ENCODE measurements at places on chromosomes 16 and 17.

DNA sequence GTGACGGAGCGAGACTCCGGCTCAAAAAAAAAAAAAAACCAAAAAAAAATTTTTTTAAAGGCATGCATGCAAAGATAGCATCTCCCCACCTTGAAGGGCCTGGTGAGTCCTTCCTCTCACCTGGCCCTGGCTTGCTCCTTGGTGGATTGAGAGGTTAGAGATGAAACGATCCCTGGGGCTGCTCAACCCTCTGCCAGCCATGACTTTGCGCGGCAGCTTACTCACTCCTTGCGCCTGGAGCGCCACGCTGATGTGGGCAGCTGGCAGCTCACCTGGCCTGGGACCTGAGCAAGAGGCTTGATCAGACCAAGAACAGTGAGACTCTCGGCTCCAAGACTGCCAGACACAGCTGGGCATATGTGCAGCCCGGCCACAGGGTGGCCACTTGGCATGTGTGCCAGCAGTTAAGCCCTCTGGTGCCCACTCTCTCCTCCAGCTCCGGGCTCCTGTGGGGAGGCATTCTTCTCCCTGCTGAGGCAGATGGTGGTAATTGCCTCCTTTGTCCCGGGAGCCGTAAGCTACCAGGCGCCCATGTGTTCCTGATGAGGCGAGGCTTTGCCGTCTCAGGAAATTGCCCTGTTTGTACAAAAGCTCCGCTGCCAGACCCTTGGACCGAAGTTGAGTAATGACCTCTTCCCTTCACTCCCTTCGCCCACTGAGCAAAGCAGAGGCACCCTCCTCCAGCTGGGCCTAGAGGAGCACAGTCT is 5.1 kb upstream of the EVPL start:
- no peaks in the 10 kb centered on the region for H3K27me3 ChIP-seq
- peak; percentile 98 for DNase-seq
- H3K4me3 ChIP-seq: no peak overlapping the region
- no peaks in the 10 kb centered on the region for H3K36me3 ChIP-seq
- H3K27ac ChIP-seq: no peak overlapping the region
- H3K4me1 ChIP-seq: peaks cover 5% of the 10 kb centered on the region

DNA sequence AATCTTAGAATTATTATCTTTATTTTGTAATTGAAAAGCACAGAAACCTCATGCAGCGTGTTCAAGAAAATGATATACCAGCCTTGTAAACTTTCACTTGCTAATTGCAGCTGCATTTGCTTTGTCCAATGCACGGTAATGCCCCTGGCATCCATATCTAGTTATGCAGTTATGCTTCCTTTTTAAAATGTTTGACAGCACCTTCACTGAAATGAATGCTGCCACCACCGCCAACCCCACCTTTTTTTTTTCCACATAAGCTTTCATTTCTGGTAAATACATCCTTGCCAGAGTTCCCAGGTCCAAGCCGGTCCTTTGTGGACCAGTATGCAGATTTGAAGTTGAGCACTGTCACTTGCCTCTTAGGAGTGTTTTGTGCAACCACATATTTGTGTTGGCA is 338.8 kb downstream of the WWOX start:
- H3K4me3 ChIP-seq: no peak overlapping the region
- no peaks in the 10 kb centered on the region for H3K36me3 ChIP-seq
- no peaks in the 10 kb centered on the region for H3K27me3 ChIP-seq
- no peaks in the 10 kb centered on the region for H3K4me1 ChIP-seq

GRCh38 chr16:57258226-57258909 is 13.3 kb downstream of the ARL2BP start:
- no peak overlapping the region for H3K4me3 ChIP-seq
- no peak for DNase-seq
- H3K36me3 ChIP-seq: no peaks in the 10 kb centered on the region

DNA sequence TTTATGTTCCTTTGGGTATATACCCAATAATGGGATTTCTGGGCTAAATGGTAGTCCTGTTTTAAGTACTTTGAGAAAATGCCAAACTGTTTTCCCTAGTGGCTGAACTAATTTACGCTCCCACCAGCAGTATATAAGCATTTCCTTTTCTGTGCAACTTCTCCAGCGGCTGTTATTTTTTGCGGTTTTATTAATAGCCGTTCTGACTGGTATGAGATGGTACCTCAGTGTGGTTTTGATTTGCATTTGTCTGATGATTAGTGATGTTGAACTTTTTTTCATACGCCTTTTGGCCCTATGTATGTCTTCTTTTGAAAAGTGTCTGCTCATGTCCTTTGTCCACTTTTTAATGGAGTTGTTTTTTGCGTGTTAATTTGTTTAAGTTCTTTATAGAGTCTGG is 25.8 kb upstream of the TEKT1 start:
- H3K27me3 ChIP-seq: no peaks in the 10 kb centered on the region
- no peaks in the 10 kb centered on the region for H3K4me1 ChIP-seq
- H3K27ac ChIP-seq: no peak overlapping the region
- DNase-seq: no peak

DNA sequence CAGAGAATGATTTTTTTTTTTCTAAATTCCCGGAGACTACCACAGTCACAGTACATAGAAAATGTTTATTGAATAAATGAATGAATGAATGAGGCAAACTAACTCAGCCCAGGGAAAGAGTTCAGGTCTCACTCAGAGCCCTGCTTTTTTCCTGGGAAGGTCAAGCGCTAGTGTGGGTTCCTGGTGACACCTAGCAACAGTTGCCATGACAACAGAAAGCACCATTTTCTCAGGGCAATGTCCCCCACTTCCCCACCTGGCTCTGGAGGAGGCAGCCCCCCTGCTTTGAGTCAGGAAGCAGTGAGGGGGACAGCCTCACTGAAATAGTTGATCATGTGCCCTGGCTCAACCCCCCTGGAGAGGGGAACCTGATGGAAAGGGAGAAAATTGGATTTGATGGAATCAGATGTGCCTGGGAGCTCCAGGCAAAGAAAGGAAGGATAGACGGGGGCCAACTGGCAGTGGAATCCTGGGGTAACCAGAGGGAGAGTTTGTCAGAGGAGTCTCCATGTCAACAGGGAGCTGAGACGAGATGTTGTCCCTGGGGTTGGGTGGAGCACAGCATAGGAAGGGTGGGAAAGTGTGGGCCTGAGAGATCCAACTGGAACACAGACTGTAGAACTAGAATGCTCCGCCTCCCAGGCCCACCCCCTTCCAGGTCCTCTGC is 242.2 kb upstream of the CCL2 start:
- no peak for DNase-seq
- H3K36me3 ChIP-seq: no peaks in the 10 kb centered on the region
- no peaks in the 10 kb centered on the region for H3K27me3 ChIP-seq
- H3K4me1 ChIP-seq: peaks cover 9% of the 10 kb centered on the region
- no peak overlapping the region for H3K4me3 ChIP-seq

DNA sequence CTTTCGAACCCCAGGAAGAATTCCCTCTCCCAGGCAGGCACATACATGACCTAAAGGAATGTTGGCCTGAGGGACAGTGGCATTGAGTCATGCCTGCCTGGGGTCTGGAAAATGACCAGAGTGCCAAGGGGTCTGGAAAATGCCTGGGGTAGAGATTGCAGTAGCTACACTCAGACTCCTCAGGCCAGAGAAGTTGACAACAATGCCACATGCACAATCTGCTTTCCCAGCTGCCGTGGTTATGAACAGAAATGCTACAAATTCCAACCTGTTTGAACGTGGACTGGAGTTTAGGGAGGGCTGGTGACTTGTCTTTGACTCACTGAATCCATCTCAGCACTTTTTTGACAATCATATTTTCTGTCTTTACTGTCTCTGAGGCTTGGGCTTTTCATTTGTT is 250.0 kb downstream of the ABCC12 start:
- peaks cover 19% of the 10 kb centered on the region for H3K4me1 ChIP-seq
- H3K27me3 ChIP-seq: no peaks in the 10 kb centered on the region
- no peak overlapping the region for H3K4me3 ChIP-seq
- peak; percentile 91 for DNase-seq

DNA sequence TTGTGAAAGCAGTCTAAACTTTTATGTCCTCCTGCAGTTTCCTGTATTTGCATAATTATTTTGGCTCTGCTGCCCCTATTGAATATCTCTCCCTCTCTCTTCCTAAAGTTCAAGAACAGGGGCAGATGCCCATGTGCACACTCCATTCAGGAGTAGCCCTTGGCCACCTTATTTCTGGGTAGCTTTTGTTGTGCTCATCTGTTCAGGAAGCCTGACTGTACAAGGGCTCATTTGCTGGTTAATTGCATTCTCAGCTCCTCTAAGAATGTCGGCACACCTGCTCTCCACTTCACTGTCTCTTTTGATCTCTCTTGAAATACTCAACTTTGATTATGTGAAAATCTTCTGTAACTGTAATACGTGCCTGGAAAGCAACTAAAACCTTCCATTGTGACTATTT is 1378.8 kb upstream of the CDH8 start:
- no peaks in the 10 kb centered on the region for H3K36me3 ChIP-seq
- no peak overlapping the region for H3K4me3 ChIP-seq
- no peaks in the 10 kb centered on the region for H3K4me1 ChIP-seq
- no peak for DNase-seq
- no peaks in the 10 kb centered on the region for H3K27me3 ChIP-seq

GRCh38 chr17:39335704-39336223 is 65.7 kb downstream of the FBXL20 start:
- H3K27me3 ChIP-seq: no peaks in the 10 kb centered on the region
- H3K4me3 ChIP-seq: no peak overlapping the region
- no peaks in the 10 kb centered on the region for H3K36me3 ChIP-seq
- no peak overlapping the region for H3K27ac ChIP-seq
- H3K4me1 ChIP-seq: no peaks in the 10 kb centered on the region

GRCh38 chr17:74923538-74924249 is 379 bp upstream of the OTOP2 start:
- no peaks in the 10 kb centered on the region for H3K36me3 ChIP-seq
- H3K27ac ChIP-seq: no peak overlapping the region
- no peaks in the 10 kb centered on the region for H3K4me1 ChIP-seq
- DNase-seq: peak; percentile 81
- H3K27me3 ChIP-seq: peaks cover 34% of the 10 kb centered on the region

DNA sequence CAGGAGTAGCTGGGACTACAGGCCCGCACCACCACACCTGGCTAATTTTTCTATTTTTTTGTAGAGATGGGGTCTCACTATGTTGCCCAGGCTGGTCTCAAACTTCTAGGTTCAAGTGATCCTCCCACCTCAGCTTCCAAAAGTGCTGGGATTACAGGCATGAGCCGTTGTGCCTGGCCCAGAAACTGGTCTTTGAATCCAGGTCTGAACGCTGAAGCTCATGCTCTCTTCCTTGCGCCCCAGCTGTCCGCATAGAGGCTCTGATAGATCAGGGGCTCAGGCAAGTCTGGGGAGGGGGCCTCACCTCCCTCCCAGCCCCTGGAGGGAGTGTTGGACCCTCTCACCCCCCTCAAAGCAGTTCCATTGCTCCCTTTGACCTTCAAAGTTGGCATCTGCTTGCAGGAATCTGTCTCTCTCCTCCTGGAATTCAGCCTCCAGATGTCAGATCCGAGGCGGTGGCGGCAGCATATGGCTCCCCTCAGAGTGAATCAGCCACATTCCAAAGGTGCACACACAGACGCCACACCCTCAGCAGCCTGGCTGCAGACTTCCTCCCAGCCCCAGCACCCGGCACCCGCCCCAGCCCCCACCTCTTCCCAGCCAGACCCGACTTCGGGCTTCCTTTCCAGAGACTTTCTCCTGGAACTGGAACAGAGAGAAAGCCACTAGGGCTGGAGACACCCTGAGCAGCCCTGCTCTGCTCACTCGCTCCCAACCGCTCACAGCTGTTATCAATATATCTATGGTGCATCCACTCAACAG is 16.9 kb upstream of the GLIS2 start:
- peak overlapping the region; percentile 97 for H3K27ac ChIP-seq
- DNase-seq: peak; percentile 92
- H3K36me3 ChIP-seq: no peaks in the 10 kb centered on the region
- H3K27me3 ChIP-seq: no peaks in the 10 kb centered on the region

- no peak for DNase-seq
- H3K4me3 ChIP-seq: no peak overlapping the region
- H3K27me3 ChIP-seq: no peaks in the 10 kb centered on the region
- H3K4me1 ChIP-seq: peaks cover 5% of the 10 kb centered on the region
These were observed 2.1 kb downstream of the CFAP20 start for GRCh38 chr16:58127033-58127556.

DNA sequence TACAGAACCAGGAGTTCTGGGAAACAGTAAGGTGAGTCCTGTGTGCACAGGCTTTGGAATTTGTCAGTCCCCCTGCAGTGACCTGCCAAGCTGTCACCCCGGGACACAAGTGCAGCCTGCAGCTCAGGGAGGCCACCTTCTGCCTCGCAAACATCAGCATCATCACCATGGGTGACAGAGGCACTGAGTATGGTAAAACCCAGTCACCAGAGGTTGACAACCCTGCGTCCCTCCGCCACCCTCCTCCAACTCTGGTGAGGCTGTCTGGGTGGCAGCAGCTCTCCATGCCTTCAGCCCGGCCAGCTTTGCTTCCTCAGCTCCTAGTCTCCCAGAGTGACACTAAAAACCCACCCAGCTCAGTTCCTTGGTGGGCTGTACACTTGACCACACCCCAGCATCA is 221.0 kb downstream of the CPPED1 start:
- no peak for DNase-seq

DNA sequence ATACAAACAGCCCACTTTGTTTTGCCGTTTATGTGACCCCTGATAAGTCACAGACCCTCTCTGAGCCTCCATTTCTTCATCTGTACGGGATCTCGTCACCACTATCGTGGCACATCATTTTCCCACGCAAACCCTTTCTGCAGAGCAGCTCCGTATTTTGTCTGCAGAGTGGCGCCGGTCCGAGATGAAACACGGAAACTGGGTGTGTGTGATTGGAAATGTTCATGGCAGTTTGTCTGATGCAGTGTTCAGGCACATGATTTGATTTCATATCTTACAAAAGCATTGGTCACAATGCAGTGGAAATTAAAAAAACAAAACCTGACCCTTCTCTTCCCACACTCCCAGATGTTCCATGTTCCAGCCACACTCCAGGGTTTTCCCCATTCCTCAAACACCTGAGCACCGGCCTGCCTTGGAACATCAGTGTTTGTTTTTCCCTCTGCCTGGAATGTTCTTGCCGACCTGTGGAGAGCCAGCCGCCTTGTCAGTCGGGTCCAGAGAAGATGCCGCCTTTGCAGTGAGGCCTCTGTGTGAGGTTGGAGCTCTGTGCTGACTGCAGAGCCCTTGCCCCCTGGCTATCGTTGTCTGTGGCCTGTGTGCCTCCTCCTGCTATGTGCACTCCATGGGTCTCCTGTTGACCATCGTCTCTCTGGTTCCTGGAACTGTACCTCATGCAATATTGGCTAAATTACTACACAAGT is 39.2 kb downstream of the NT5M start:
- H3K4me3 ChIP-seq: no peak overlapping the region
- H3K36me3 ChIP-seq: no peaks in the 10 kb centered on the region
- no peak overlapping the region for H3K27ac ChIP-seq
- H3K4me1 ChIP-seq: no peaks in the 10 kb centered on the region
- DNase-seq: no peak
- H3K27me3 ChIP-seq: no peaks in the 10 kb centered on the region

- no peak overlapping the region for H3K4me3 ChIP-seq
- H3K27ac ChIP-seq: no peak overlapping the region
- H3K4me1 ChIP-seq: peaks cover 12% of the 10 kb centered on the region
- no peak for DNase-seq
- H3K27me3 ChIP-seq: no peaks in the 10 kb centered on the region
These were observed 30.3 kb downstream of the ATPAF2 start for GRCh38 chr17:18008496-18009268.
